Activated CD4-positive, alpha-beta memory T cell treated with anti-CD3 and anti-CD28 coated beads for 36 hours (primary cell): ENCODE measurements at places on chromosomes 7 and 10.

DNA sequence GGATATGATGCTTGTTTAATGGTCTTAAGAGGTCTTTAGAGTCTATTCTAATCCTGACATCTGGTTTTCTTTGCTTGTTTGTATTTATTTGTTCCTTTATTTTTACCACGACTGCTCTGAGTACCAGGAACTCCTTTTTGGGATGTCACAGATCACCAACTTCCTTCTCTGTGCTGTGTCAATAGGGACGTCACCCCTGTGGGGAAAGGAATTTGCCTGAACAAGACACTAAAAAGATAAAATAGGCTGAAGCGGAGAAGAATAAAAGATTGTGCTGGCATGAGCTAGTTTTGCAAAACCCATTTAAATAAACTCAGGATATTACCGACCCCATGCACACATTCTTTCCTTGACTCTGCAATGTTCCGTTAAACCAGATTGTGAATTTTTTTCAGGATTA is 27.7 kb downstream of the MGMT start:
- no peak overlapping the region for H3K27ac ChIP-seq
- H3K4me3 ChIP-seq, result no peak overlapping the region
- DNase-seq, result no peak

DNA sequence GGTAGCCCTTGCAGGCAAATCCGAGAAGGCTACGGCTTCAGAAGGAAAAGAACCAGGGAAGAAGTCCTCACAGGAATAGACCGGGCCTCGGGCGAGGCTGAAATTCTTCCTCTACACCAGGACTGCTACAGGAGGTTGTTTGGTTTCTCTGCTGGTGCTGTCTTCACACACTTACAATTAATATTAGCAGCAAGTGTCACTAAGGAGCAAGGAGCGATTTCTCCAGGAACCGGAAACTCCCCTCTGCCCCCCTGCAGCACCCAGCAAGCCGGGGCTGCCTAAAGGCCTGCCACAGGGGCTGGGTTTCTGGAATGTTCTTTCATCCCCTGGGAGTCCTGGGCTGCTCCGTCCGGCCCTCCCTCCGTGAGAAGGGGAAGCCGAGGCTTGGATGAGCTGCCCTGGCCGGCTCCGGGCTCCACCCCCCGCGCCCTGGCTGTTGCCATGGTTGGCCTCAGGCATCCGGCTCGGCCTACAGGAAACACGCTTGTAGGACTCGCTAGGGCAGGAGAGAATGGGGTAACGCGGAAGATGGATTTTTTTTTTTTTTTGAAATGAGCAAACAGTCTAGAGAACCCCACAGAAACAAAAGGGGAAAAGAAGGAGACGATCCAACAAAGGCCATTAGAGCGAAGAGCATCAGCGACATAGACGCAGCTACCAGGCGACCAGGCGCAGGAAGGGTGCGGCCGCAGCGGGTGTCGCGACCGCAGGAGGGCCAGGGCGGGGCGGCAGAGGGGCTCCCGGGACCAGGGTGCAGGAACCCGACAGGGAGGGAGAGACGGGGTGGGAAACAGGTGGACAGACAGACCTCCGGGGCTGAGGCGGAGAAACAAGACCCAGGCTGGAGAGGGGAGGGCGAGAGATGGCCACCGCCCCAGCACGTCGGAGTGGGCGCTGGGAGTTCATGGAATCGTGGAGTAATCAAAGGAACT is 33.0 kb downstream of the EN2 start:
- H3K4me1 ChIP-seq, result peaks cover 9% of the 10 kb centered on the region
- H3K4me3 ChIP-seq, result peak overlapping the region; percentile 52
- H3K27ac ChIP-seq, result no peak overlapping the region
- no peaks in the 10 kb centered on the region for H3K36me3 ChIP-seq

- DNase-seq, result no peak
- H3K27ac ChIP-seq, result no peak overlapping the region
- no peak overlapping the region for H3K4me3 ChIP-seq
- no peaks in the 10 kb centered on the region for H3K4me1 ChIP-seq
Observed at GRCh38 chr7:110397927-110398660, 692.8 kb upstream of the LRRN3 start.

DNA sequence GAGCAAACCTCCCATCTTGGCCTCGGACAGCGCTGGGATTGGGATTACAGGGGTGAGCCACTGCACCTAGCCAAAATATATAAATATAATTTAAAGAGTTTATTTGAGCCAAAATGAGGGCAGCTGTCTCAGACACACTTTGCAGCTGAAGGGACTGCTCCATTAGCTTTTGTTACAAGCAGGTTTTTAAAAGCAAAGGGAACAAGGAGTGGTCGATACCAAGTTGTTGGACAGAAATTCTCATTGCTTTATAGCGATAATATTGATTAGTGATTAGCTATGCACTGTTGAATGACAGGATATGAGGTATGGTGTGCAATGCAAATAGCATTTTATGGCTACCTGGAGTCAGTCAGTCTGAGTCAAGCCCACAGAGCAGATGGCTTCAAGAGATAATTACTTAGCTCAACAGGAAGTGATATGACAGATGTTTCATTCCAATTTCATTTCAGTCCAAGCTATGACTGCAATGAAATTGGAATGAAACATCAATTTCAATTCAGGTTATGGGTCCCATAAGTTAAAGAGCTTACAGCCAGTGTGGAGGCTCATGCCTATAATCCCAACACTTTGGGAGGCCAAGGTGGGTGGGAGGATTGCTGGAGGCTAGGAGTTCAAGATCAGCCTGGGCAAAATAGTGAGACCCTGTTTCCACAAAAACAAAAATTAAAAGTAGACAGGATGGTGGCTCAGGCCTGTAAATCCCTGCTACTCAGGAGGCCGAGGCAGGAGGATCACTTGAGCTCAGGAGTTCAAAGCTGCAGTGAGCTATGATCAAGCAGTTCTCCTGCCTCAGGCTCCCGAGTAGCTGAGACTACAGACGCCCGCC is 23.1 kb downstream of the TYW1 start:
- no peak overlapping the region for H3K4me3 ChIP-seq
- DNase-seq, result peak; percentile 26
- H3K36me3 ChIP-seq, result peaks cover 52% of the 10 kb centered on the region
- no peaks in the 10 kb centered on the region for H3K27me3 ChIP-seq

DNA sequence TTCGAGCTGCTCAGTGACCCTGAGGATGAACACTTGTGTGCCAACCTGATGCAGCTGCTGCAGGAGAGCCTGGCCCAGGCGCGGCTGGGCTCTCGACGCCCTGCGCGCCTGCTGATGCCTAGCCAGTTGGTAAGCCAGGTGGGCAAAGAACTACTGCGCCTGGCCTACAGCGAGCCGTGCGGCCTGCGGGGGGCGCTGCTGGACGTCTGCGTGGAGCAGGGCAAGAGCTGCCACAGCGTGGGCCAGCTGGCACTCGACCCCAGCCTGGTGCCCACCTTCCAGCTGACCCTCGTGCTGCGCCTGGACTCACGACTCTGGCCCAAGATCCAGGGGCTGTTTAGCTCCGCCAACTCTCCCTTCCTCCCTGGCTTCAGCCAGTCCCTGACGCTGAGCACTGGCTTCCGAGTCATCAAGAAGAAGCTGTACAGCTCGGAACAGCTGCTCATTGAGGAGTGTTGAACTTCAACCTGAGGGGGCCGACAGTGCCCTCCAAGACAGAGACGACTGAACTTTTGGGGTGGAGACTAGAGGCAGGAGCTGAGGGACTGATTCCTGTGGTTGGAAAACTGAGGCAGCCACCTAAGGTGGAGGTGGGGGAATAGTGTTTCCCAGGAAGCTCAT is 1.1 kb downstream of the DDIT4 start:
- peak; percentile 81 for DNase-seq
- peak overlapping the region; percentile 97 for H3K27ac ChIP-seq
- peaks cover 36% of the 10 kb centered on the region for H3K36me3 ChIP-seq
- H3K4me1 ChIP-seq, result peaks cover 46% of the 10 kb centered on the region
- H3K27me3 ChIP-seq, result peaks cover 5% of the 10 kb centered on the region
- H3K4me3 ChIP-seq, result peak overlapping the region; percentile 99

- H3K36me3 ChIP-seq, result peaks cover 3% of the 10 kb centered on the region
- no peak overlapping the region for H3K27ac ChIP-seq
- peaks cover 6% of the 10 kb centered on the region for H3K4me1 ChIP-seq
- H3K27me3 ChIP-seq, result peaks cover 3% of the 10 kb centered on the region
Observed at GRCh38 chr10:62453274-62453673, 79.1 kb downstream of the ZNF365 start.

GRCh38 chr7:36131026-36131425 is 22.0 kb upstream of the EEPD1 start:
- H3K4me3 ChIP-seq, result no peak overlapping the region
- no peaks in the 10 kb centered on the region for H3K4me1 ChIP-seq
- peaks cover 1% of the 10 kb centered on the region for H3K27me3 ChIP-seq
- H3K36me3 ChIP-seq, result no peaks in the 10 kb centered on the region
- no peak for DNase-seq
- H3K27ac ChIP-seq, result no peak overlapping the region

GRCh38 chr7:100708395-100708794 is 2.5 kb downstream of the POP7 start:
- H3K36me3 ChIP-seq, result peaks cover 8% of the 10 kb centered on the region
- no peak for DNase-seq
- no peaks in the 10 kb centered on the region for H3K27me3 ChIP-seq
- H3K27ac ChIP-seq, result no peak overlapping the region
- no peak overlapping the region for H3K4me3 ChIP-seq

- DNase-seq, result no peak
- H3K4me3 ChIP-seq, result no peak overlapping the region
- no peak overlapping the region for H3K27ac ChIP-seq
- no peaks in the 10 kb centered on the region for H3K4me1 ChIP-seq
- H3K36me3 ChIP-seq, result no peaks in the 10 kb centered on the region
- H3K27me3 ChIP-seq, result peaks cover 18% of the 10 kb centered on the region
Observed at GRCh38 chr10:117000580-117000979, 4.4 kb downstream of the SHTN1 start.

- H3K27ac ChIP-seq, result no peak overlapping the region
- DNase-seq, result no peak
- H3K36me3 ChIP-seq, result no peaks in the 10 kb centered on the region
Observed at GRCh38 chr7:122453432-122453831, 148.9 kb upstream of the FEZF1 start.

DNA sequence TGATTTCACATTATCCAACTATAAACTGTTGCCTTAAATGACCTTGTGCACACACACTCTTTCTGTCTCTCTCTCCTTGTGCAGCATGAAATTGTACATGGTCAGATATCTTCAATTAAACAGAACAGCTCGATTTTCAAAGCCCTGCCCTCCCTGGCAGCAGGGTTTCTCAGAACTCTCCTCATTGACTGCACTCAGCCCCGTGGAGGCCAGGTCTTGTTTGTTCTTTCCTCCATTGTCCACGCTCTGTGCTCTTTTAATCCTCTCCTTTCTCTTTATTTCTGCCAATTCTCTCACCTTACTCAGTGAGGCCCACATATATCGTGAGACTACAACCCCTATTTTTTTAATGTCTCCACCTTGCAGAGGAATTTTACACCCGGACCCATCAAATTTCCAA is 175.9 kb upstream of the STK17A start:
- no peaks in the 10 kb centered on the region for H3K4me1 ChIP-seq
- no peaks in the 10 kb centered on the region for H3K36me3 ChIP-seq
- H3K27me3 ChIP-seq, result no peaks in the 10 kb centered on the region
- no peak for DNase-seq
- H3K4me3 ChIP-seq, result no peak overlapping the region
- H3K27ac ChIP-seq, result no peak overlapping the region

- H3K36me3 ChIP-seq, result no peaks in the 10 kb centered on the region
- H3K27me3 ChIP-seq, result no peaks in the 10 kb centered on the region
- H3K4me1 ChIP-seq, result no peaks in the 10 kb centered on the region
- H3K27ac ChIP-seq, result no peak overlapping the region
- H3K4me3 ChIP-seq, result no peak overlapping the region
Observed at GRCh38 chr10:113397047-113397446, 155.8 kb upstream of the HABP2 start.

DNA sequence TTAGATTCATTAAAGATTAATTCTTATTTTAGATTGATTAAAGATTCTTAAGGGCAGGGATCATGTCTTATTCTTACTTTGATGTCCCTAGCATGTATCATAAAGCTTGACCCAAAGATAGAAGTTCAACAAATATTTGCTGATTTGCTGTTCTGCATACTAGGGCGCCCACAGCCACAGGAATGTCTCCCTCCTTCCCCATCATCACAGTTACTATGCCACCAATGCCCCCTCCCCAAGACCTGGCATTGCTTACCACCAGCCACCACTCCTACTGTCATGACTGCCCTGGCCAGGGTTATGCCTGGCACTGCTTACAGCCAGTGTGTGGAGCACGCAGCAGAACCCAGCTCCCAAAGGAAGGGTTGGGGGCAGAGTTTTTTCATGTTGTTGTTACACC is 86.7 kb upstream of the AGK start:
- H3K4me1 ChIP-seq, result no peaks in the 10 kb centered on the region
- H3K36me3 ChIP-seq, result no peaks in the 10 kb centered on the region
- H3K4me3 ChIP-seq, result no peak overlapping the region
- H3K27ac ChIP-seq, result no peak overlapping the region
- peaks cover 8% of the 10 kb centered on the region for H3K27me3 ChIP-seq

GRCh38 chr10:42874713-42875387 is 92.3 kb downstream of the BMS1 start:
- H3K4me3 ChIP-seq, result no peak overlapping the region
- no peaks in the 10 kb centered on the region for H3K36me3 ChIP-seq

DNA sequence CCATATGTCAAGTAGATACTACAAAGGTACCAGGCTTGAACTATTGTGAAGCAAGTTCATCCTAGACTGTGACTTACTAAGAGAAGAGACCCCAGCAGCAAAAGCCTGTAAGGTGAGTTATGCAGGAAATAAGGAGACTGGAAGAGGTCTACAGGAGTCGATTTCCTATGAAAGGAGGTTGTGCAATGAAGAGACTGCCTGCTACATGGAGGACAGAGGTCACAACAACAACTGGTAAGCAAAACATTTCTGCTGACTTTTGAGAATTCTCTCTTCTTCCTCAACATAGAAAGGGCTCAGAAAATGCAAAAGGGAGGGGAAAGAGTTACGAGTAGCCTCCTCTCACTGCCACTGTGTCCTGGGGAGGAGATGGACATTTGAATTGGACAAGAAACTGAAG is 42.4 kb downstream of the PDK4 start:
- H3K27me3 ChIP-seq, result peaks cover 7% of the 10 kb centered on the region
- DNase-seq, result no peak
- H3K4me3 ChIP-seq, result no peak overlapping the region
- H3K27ac ChIP-seq, result no peak overlapping the region

- H3K4me1 ChIP-seq, result peaks cover 2% of the 10 kb centered on the region
- H3K27ac ChIP-seq, result no peak overlapping the region
- H3K36me3 ChIP-seq, result peaks cover 1% of the 10 kb centered on the region
- peaks cover 44% of the 10 kb centered on the region for H3K27me3 ChIP-seq
- H3K4me3 ChIP-seq, result peak overlapping the region; percentile 16
Observed at GRCh38 chr7:19116121-19117090, 1.0 kb downstream of the TWIST1 start.

- peaks cover 1% of the 10 kb centered on the region for H3K27me3 ChIP-seq
- no peaks in the 10 kb centered on the region for H3K4me1 ChIP-seq
- no peak overlapping the region for H3K4me3 ChIP-seq
- H3K27ac ChIP-seq, result no peak overlapping the region
Observed at GRCh38 chr7:74037609-74038008, 9.6 kb downstream of the ELN start.

- peaks cover 45% of the 10 kb centered on the region for H3K4me1 ChIP-seq
- peak overlapping the region; percentile 48 for H3K4me3 ChIP-seq
- peak overlapping the region; percentile 47 for H3K27ac ChIP-seq
- H3K36me3 ChIP-seq, result peaks cover 4% of the 10 kb centered on the region
- peaks cover 2% of the 10 kb centered on the region for H3K27me3 ChIP-seq
- peak; percentile 38 for DNase-seq
Observed at GRCh38 chr10:133257489-133258065, 19.1 kb downstream of the ADAM8 start.
